ENCODE measurements at places on chromosomes 2 and 18.

- DNase-seq, result no peak
Observed at GRCh38 chr2:229133155-229133772, 137.8 kb downstream of the PID1 start.

- no peak for DNase-seq
Observed at GRCh38 chr18:6732952-6733351, 3.4 kb downstream of the ARHGAP28 start.

DNA sequence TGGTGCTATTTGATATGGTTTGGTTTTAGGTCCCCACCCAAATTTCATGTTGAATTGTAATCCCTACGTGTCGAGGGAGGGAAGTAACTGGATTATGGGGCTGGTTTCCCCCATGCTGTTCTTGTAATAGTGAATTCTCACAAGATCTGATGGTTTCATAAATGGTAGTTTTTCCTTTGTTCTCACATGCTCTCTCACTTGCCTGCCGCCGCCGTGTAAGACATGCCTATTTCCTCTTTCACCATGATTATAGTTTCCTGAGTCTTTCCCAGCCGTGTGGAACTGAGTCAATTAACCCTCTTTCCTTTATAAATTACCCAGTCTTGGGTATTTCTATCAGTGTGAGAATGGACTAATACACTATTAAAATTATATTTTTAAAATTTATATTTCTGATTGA lies 7.3 kb downstream of the DIS3L2 start:
- DNase-seq, result no peak

- DNase-seq, result no peak
Observed at GRCh38 chr2:194883711-194884110, 773.3 kb upstream of the SLC39A10 start.

DNA sequence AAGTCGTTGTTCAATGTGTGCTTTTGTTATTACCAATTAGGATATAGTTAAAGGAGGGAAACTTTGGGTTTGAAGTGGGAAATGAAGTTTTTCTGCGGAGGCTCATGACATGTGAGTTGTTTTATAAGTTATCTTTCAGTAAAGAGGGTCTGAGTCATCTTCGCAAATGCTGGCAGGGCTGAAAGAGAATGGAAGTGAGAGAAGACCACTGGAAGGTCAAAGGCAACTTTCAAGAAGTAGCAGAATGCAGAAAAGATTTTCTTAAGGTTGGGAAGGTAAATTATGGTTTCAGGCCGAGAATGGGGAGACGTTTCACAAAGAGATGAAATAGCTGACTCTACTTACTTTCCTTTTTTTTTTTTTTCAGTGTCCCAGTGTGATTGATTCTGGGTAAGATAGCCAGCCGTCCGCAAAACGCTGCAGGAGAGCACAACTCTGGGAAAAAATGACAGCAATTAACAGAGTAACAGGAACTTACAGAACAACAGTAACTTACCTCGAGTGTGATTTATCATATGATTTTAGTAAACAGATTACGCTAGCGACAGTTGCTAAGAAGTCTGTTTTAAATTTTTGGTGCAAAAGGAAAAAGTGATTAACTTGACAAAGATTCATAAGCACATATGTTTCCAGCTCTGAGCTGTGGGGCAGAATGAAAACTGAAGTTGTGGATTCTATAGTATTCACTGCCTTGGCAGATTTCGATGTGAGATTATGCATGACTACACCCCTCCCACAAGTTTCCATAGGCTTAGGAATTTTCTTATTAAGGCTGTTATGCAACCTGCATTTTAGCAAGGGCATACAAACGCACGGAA lies 46.8 kb upstream of the ACTR3 start:
- no peak for DNase-seq

GRCh38 chr2:10303694-10304378 lies 1.1 kb downstream of the HPCAL1 start:
- DNase-seq, result no peak

- no peak for DNase-seq
Observed at GRCh38 chr2:100809506-100809905, 10.4 kb upstream of the NPAS2 start.

DNA sequence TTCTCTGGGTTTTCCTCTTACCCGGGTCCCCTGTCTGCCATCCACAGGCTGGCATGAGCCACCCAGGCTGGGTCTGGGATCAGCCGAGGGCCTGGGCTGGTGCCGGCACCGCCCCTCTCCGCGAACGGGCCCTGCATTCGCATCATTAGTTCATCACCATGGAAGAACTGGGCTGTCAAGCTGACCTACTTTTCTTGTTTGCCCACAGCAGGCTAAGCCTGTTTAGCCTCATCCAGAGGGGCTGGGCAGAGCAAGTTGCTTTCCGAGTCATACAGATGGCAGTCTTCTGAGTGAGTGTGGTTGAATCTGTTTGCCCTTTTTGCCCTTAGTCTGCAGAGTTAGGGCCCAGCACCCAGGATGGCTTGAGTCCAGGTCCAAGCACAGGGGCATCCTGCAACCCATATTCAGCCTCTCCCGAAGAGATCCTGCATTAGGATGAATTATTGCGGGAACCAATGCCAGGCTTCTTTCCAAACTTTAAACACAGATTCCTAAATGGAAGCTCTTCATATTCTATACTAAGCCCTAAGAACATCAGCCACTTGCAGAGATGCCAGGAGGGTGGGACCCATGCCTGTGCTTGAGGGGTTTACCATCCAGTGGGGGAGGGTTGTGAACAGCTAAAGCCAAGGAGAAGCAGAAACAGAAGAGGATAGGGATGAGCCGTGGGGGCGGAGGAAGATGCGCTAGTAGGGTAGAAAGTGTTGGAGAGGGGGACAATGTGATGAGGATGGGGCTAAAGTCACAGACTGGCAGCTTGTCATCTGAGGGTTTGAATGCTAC lies 68.0 kb downstream of the NPAS2 start:
- no peak for DNase-seq

DNA sequence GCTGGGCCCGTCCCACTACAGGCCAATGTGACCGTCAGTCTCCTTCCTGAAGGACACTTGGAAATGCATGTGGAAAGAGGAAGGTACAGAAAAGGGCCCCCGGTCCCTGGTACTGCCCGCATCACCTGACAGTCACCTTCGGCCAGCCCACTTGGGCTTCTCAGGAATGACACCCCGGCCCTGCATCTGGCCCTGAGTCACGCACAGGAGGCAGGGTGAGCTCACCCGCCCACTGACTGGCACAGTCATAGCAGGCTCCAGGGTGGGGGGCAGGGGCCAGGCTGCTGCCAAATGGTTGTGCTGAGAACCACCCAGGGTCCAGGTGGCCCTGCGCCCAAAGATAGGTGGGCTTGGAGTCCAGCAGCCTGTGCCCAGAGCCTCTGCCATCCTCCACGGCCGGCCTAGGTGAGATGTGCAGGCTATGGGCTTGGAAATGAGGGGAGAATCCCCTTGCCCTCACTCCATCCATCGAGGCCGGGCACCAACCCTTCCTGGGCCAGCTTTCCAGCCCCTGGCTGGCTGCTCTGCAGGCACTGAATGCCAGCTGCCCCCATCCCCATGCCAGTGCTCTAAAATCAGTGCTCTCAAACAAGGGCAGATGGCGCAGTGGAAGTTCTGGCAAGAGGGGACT lies 14.1 kb downstream of the EMX1 start:
- DNase-seq, result no peak

GRCh38 chr18:36176711-36177110 lies 10.6 kb upstream of the MOCOS start:
- DNase-seq, result no peak

- no peak for DNase-seq
Observed at GRCh38 chr2:48170281-48170680, 264.0 kb upstream of the FBXO11 start.

DNA sequence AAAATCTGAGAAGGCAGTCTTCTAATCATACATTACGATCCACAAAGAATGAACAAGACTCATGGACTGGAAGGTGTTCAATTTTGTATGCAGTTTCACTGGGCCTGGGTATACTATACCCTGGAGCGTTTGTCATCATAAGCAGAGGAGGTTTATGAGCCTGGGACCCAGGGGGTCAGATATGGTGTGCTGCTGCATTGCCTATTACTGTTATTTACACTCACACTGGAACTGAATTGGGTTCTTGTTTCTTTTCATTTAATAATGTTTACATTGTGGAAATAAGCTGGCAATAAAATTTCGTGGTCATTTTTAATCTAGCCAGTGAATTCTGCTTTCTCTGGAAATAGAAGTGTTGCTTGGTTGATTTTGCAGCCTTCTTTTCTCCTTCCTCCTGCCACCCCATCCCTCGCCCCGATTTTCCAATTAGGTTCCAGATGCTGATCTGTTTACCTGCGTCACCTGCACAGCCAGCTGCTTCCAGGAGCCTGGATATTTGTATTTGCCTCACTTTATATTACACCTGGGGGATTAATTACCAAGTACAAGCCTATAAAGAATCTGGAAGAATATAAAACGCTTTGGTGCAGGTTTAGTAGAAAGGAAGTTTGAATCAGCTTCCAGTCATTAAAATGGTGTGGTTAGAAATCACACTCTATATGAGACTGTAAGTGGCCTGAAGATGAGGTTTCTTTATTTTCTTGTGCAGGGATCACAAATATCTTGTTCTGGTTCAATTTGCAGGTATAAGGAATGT lies 234.4 kb downstream of the SOCS6 start:
- no peak for DNase-seq

DNA sequence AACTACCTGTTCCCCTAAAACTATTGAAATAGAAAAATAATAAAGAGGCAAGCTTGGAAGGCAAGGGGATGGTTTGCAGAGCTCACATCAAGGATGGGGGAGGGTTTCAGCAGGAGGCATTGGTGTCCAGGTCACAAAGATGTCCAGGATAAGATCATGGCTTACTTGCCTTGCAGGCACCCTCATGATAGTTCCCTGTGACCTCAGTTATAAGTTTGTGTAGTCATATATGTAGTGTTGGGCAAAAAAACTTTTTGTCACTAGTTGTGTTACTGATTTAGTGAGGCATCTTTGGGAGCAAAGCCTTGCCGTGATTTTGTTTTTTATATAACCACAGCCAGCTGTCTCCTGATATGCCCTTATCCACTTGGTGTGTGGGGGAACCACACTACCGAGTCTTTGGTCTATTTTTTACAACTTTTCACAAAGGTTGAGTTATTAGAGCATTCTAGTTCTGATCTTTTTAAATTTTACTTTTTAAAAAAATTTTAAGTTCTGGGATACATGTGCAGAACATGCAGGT lies 53.3 kb downstream of the IL1R2 start:
- DNase-seq, result no peak

GRCh38 chr2:121446647-121447241 lies 83.9 kb upstream of the RNU4ATAC start:
- no peak for DNase-seq

DNA sequence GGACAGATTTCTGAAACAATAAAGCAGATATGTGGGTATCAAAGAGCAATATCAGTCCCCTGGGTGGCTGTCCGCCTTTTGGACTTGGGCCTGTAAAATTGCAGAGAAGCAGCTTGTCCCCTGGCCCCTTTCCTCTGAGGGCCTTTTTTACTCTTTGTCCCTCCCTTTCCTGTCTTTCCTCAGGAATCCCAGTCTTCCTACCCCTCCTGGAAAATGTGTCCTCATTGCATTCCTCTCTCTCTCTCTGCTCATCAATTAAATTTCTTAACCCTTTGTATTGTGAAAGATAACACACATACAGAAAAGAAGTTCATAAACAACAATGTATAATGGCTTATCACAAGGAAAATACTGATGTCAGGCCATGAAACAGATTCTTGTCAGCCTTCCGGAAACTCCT lies 3.0 kb upstream of the GRB14 start:
- no peak for DNase-seq

DNA sequence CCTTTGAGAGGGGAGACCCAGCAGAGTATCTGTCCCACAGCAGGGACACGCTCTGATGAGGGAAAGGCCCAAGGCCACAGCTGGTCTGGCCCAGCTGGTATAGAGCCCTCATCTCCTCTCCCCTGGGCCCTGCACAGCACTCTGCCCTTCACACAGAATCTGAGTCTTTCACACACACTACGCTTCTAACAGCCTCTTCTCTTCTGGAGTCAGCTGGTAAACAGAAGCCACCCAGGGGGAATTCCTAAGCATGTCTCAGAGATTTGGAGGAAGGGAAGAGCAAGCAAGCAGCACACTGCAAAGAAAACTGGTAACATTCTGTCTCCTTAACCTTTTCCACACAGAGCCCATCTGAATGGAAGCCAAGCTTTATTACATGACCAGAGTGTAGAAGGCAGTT lies 121.1 kb upstream of the ACAA2 start:
- no peak for DNase-seq

DNA sequence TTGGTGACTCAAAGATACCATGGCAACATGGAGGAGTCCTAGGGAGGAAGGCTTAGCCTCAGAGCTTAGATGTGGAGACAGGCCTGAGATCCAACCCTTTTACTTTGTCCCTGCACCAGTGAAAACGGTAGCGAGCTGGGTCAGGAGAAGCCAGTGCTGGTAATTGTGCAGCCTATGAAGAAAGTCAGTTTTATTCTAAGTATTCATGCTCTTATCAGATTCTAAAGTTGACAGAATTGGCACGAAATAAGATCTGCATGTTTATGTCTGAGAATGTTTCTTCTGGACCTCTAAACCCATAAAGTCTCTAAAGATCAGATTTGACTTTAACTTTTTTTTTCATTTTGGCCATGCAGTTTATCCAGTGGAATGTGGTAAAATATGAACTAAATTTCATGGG lies 93.8 kb downstream of the SCG2 start:
- no peak for DNase-seq

- no peak for DNase-seq
Observed at GRCh38 chr18:30510882-30511281, 531.7 kb downstream of the DSC3 start.

DNA sequence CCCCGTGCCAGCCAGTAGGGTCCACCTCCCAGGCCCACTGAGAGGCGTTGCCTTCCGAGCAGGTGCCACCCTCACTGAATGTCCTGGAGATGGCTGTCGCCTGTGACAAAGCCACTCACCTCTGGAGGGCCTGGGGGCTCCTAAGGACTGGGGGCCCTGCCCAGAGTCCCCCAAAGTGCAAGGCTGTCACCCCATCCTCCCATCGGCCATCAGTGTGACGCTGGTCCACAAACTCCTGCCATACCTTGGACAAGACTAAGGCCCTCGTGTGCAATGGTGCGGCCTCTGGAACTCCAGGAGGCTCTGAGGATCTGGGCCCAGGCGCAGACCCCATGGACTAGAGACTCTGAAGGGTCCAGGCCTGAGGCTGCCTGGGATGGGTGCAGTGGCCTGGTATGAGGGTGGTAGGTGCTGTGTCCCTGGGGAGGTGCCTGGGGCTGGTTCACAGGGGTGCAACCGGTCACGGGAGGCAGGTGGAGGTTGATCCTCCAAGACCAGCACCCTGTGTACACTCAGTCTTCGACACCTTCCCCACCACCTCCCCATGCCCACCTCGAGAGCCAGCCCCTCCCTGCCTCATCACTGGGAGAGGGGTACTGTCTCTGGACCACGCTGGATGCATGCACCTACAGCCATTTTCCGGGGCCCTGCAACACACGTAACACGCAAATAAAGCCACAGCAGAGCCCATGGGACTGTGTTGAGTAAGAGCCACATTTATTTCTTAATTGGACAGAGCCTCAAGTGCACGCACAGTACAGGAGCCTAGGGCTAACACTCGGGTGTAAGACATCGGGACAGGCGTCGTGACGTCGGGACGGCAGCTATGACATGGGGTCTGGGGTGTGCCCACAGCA lies 21.6 kb downstream of the AQP12A start:
- DNase-seq, result no peak

- no peak for DNase-seq
Observed at GRCh38 chr2:171568089-171568488, 45.8 kb downstream of the CYBRD1 start.

GRCh38 chr2:29423061-29423666 lies 307.9 kb downstream of the CLIP4 start:
- no peak for DNase-seq

Data from stimulated activated CD8-positive, alpha-beta memory T cell treated with anti-CD3 and anti-CD28 coated beads, Interleukin-4, amount 100 ng/mL, for 1 hour (primary cell).